ENCODE measurements at places on chromosomes 12 and 14.
A peak's percentile ranks its signal among the peaks of the same experiment; 100 is the strongest.

GRCh38 chr12:53975064-53975471 is 314 bp upstream of the HOTAIR start:
- DNase-seq: no peak

DNA sequence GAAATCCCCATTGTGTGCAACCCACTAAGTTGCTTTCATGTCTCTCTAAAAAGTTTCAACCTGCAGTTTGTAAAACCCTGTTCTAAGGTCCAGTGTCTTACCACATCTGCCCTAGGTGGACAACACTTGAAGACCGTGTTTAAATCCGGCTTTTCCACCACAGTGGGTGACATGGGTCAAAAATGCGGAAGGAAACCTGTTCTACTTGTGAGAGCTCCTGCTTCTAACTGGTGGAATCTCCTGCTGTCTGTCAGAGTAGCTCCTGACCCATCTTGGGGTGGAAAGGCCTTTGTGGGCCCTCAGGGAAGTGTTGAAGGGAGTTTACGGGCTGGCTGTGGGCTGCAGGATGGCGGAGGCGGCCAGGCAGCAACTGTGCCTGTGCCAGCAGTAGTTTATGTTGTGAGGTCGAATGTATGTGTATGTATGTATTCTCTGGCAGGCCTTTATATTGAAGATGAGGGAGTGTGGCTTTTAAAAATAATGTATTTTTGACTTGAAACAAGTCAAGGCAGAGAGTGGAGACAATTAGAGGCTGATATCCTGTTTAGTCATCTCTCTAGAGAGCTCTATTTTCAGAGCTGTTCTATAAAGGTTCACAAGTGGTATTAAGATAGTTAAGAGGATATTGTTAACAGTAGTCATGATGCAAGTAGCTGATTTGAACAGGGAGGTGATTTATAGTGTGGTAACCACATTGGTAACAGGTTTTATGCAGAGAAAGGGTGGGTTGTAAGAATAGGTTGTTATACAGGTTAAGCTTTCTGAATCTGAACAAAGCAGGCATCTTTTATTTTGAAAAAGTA is 67.0 kb downstream of the PRKCH start:
- peak; percentile 35 for DNase-seq

GRCh38 chr14:92198804-92199203 is 77.0 kb downstream of the CPSF2 start:
- DNase-seq: no peak

- DNase-seq: peak; percentile 11
These were observed 1095.9 kb downstream of the TMEM121 start for GRCh38 chr14:106622200-106622745.

- peak; percentile 94 for DNase-seq
These were observed at the start of gene PCNX4 for GRCh38 chr14:60091550-60092525. Gene PCNX4 (plus strand): TSS chr14:60091923. CDS start chr14:60107639, 15,716 bp downstream.

DNA sequence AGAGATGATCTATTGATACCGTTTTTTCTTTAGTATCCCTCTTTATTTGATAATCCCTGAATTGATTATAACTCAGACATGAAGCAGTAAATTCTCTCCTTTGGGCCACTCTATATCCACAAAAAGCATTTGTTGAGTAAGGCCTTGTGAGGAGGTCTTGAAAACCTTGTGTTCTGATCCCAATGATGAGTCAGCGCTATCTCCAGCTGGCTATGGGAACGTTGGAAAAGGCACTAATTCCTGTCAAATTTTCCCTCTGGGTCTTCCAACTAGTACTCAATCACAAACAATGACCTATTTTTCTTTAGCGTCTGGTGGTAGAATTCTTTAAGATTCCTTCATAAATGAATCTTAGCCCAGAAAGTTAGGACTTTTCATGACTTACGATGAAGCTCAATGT is 168.4 kb upstream of the LRIG3 start:
- no peak for DNase-seq

DNA sequence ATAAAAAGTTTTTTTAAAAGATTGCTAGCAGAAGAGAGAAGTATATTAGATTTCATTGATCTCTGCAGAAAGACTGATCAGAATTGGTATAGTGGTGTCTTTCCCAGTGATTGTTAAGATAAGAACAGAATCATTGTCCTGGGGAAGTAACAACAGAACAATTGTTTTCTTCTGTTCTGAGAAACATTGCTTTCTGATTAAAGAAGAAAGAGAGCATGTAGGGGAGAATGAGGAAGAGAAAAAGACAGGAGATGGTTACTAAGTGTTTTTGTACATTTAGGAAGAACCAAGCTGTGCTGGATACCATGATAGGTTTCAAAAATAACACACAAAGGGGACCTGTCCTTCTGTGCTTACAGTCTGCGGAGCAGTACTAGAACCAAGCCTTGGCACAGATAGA is 5.0 kb downstream of the USP30 start:
- no peak for DNase-seq

GRCh38 chr12:10753059-10753458 is 29.9 kb upstream of the YBX3 start:
- DNase-seq: no peak

DNA sequence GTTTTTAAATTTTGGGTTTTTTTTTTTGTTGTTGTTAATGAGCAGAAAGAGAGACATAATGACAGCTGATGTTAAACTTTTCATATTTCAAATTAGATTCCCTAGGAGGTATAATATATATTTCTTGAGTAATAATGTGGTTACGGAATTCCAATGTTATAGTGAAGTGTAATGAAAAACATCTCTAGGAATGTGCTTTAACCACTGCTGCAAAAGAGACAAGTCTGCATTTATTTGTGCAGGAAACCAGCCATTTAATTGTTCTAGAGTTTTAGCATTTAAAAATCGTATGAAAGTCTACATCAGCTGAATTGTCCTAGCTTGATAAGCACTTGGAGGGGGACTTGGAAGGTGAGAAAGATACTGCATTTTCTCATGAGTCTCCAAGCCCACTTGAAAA is 14.3 kb downstream of the SERPINA10 start:
- DNase-seq: no peak

- no peak for DNase-seq
These were observed 127.5 kb downstream of the MED13L start for GRCh38 chr12:116150001-116150400.

GRCh38 chr12:75868501-75868900 is 163.1 kb downstream of the PHLDA1 start:
- DNase-seq: no peak

- no peak for DNase-seq
These were observed 210.1 kb upstream of the DAAM1 start for GRCh38 chr14:58978343-58978742.

DNA sequence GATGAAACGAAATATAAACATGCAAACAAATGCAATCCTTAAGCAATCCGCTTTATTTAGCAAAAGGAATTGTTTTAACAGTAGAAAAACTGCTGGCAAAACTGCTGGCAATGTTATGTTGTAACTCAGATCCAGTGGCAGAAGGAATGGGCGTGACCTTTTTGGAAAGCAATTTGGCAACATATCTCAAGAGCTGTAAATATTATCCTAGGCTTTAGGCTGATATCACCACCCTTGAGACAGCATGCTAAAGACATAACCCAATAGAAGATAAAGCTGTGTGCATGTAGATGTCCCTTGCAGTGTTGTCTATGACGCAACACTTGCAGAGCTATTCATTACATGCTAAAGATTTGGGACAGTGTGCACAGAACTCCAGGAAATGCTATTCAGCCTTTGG is 138.5 kb downstream of the DICER1 start:
- no peak for DNase-seq

GRCh38 chr14:81313775-81314429 is 86.2 kb downstream of the STON2 start:
- DNase-seq: no peak

- DNase-seq: no peak
These were observed 101.4 kb upstream of the RTL1 start for GRCh38 chr14:101004954-101005353.

- DNase-seq: no peak
These were observed 36.4 kb downstream of the TMTC2 start for GRCh38 chr12:82723093-82723492.

GRCh38 chr14:102573591-102574046 is 18.8 kb upstream of the RCOR1 start:
- DNase-seq: no peak

- DNase-seq: no peak
These were observed 26.4 kb upstream of the FKBP4 start for GRCh38 chr12:2768224-2768961.

- no peak for DNase-seq
These were observed 6.7 kb upstream of the SERPINA6 start for GRCh38 chr14:94329857-94330256.

- peak; percentile 56 for DNase-seq
These were observed 56.0 kb downstream of the PLEKHG3 start for GRCh38 chr14:64760146-64760755.

DNA sequence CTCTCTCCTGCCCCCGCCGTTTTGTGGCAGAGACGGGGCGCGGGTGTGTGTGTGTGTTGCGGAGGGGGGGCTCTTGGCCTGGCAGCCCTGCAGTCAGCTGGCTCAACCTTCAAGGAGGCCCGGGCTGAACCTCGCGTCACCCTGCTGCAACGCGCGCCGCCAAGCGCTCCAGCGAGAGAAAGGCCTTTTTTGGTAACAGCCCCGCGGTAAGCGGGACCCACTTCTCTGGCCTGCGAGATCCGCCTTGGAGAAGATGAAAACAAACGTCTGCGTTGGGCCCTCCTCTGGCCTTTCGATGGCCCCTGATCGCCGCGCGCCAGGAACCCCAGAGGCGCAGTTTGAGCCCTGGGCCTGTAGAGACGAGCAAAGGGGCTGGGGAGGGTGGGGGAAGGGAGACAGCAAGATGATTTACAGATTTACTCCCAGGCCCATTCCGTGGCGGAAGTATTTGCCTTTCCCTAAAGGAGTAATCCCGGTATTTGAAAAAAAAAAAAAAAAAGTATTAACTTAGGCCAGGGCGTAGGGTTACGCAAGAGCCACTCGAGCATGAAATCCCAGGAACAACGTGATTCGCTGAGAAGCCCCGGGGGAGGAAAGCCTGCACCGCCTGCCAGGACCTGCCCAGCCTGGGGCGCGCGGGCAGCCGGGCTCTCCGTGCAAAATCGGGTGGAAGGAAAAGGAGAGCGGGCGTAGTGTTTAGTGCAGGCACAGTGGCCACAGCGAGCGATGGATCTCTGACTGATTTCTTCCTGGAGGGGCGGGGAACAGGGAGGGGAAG is 4.5 kb upstream of the IRF2BPL start:
- peak; percentile 82 for DNase-seq

DNA sequence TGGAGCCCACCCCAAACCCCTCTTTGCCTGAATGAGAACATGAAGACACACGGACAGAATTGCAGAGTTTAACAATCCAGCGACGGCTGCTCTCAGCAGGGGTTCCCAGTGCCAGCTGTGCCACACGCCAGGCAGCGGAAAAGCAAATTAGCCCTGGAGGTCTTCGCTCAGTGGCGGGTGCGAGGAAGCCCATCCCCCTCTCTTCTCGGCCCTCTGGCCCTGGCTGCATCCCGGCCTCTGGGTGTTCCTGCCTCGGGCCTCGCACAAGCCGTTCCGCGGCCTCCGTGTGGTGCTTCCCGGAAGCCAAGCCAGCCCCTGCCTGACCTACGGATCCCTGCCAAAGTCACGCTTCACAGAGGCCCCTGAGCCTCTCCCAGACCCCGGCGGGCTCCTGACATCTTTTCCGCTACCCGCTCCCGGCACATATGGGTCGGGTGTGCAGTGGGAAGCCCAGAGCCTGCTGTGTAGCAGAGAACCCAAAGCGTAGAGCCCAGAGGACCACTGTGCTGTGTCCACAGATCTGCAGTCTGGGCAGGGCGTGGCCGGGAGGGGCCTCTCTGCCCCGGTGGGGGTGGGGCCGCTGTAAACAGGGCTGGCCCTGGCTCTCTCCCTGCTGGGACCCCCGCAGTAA is 70.7 kb upstream of the GALNT9 start:
- DNase-seq: no peak

DNA sequence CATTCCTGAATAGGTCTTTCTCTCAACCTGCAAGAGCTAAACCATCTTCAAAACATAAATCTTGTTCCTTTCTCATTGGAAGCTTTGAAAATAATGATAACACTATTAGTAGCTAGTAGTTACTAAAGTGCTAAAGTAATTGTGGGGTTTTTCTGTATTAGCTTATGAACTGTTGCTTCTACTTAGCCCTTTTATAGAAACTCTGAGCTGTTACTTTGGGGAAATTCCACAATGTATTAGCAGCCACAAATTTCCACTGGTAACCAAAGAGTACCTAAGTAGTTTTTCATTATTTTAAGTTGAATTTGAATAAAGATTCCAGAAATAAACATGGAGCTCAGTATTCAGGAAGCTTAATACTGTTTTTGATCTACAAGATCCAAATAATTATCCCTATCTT is 6.4 kb upstream of the MAPK1IP1L start:
- DNase-seq: no peak

GRCh38 chr12:18849761-18850160 is 111.8 kb downstream of the CAPZA3 start:
- DNase-seq: no peak

GRCh38 chr14:31286456-31287293 is 79.1 kb upstream of the HECTD1 start:
- peak; percentile 9 for DNase-seq

GRCh38 chr14:79342942-79343341 is 868.4 kb downstream of the DIO2 start:
- DNase-seq: no peak

- no peak for DNase-seq
These were observed 476.2 kb downstream of the FSCB start for GRCh38 chr14:44030831-44031383.

DNA sequence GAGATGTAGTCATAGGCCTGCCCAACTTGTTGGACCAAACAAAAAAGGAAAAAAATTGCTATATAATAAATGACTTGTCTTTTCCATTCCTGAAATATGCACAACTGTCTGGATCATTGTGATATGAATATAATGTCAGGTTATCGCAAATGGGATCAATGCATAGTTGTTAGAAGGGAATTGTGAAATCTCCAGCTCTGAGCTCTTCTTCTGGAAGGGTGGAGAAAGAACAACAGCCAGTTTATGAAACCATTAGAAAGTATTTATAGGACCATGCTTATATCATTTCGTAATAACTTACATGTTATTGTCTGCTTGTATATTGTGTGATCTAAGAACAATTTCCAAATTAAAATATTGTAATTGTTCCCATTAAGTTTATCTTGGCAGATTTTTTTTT is 35.7 kb upstream of the HIF1A start:
- no peak for DNase-seq

DNA sequence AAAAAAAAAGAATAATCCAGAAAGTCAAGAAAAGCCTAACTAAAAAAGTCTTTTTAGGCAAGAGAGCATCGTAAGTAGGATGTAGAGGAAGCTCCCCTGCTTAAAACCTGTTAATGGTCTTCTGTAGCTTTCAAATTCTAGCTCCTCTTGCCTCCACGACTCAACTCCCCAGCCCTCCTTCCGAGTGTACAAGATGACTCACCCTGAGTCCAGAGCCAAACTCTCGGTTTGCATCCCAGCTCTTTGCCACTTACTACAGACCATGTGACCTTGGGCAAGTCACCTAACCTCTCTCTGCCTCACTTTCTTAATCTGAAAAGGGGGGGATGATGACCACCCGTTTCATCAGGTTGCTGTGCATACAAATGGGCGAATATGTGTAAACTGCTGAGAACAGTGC is 460.4 kb downstream of the DPF3 start:
- DNase-seq: no peak

DNA sequence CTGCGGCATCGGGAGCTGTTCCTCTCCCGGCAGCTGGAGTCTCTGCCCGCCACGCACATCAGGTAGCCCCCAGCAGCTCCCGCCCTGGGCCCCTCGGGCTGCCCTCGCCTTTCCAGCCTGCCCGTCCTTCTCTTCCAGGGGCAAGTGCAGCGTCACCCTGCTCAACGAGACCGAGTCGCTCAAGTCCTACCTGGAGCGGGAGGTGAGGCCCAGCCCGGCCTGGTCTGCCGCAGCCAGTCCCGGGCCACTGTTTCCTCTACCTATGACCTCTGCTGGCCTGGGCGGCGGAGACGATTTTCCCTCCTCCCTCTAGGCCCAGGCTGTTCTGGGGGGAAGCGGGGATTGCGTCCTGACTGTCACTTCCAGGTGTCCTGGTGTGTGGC is 24.5 kb upstream of the CRIP2 start:
- no peak for DNase-seq
